Suprapubic skin (tissue), 4 donors: ENCODE measurements at places on chromosomes 3 and 15. TPM values are rescaled to one million over a fixed set of nuclear protein-coding genes. Genes with fewer than 3 reads are reported as not detected.

Gene FAH
- 10.8 TPM for total RNA-seq

Gene PRR20G
- not detected for total RNA-seq

Gene PAQR9
- total RNA-seq: not detected

Gene AADACL2
- total RNA-seq: 33.5 TPM

GRCh38 chr3:142945023-142945422, 18.5 kb downstream of the PAQR9 start:
- H3K4me1 ChIP-seq: peaks cover 7% of the 10 kb centered on the region
- no peak overlapping the region for H3K27ac ChIP-seq
- peaks cover 21% of the 10 kb centered on the region for H3K27me3 ChIP-seq
- no peak for DNase-seq
- no peak overlapping the region for H3K4me3 ChIP-seq
- H3K36me3 ChIP-seq: no peaks in the 10 kb centered on the region

GRCh38 chr3:191696348-191696747, 235.4 kb downstream of the PYDC2 start:
- H3K27me3 ChIP-seq: no peaks in the 10 kb centered on the region
- no peaks in the 10 kb centered on the region for H3K4me1 ChIP-seq
- no peak overlapping the region for H3K27ac ChIP-seq
- H3K4me3 ChIP-seq: no peak overlapping the region
- no peak for DNase-seq

DNA sequence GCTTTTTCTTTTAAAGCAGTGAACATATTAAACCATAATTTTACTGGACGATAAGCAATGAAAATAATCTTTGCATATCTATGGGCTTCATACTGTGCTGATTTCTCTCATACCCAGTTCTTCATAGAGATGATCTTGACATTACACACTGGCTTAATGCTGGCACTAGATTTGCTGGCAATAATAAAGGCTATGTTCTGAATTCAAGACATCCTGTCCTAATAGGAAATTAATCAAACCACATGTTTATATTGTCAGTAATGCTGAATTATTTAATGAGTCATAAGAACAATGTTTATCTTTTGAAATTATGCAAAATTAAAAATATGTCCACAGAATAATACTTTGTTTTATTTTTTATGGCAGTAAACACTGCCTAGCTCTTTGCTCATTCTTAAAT, 643.2 kb downstream of the OTOL1 start:
- no peak overlapping the region for H3K27ac ChIP-seq
- H3K27me3 ChIP-seq: no peaks in the 10 kb centered on the region
- no peak overlapping the region for H3K4me3 ChIP-seq
- no peak for DNase-seq
- no peaks in the 10 kb centered on the region for H3K4me1 ChIP-seq
- H3K36me3 ChIP-seq: no peaks in the 10 kb centered on the region

- no peaks in the 10 kb centered on the region for H3K36me3 ChIP-seq
- no peaks in the 10 kb centered on the region for H3K27me3 ChIP-seq
- H3K27ac ChIP-seq: no peak overlapping the region
- H3K4me3 ChIP-seq: no peak overlapping the region
- no peak for DNase-seq
- H3K4me1 ChIP-seq: peaks cover 65% of the 10 kb centered on the region
These were observed 10.1 kb downstream of the PDCD6IP start for GRCh38 chr3:33808559-33808958.

- no peaks in the 10 kb centered on the region for H3K27me3 ChIP-seq
- no peak for DNase-seq
- no peaks in the 10 kb centered on the region for H3K36me3 ChIP-seq
- H3K4me1 ChIP-seq: no peaks in the 10 kb centered on the region
- no peak overlapping the region for H3K27ac ChIP-seq
- no peak overlapping the region for H3K4me3 ChIP-seq
These were observed 1022.4 kb downstream of the FHIT start for GRCh38 chr3:60228823-60229222.

DNA sequence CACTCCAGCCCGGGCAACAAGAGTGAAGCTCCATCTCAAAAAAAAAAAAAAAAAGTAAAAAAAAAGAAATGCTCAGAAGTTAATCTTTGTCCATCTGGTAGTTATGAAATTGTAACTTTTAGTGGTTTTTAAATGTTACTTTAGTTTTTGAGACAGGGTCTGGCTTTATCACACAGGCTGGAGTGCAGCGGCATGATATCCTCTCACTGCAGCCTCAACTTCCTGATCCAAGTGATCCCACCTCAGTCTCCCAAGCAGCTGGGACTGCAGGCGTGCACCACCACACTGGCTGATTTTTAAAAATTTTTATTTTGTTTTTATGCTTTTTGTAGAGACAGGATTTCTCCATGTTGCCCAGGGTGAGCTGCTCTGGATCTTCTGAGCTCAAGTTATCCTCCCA, 1.3 kb downstream of the RNU5B-1 start:
- no peak overlapping the region for H3K4me3 ChIP-seq
- no peaks in the 10 kb centered on the region for H3K27me3 ChIP-seq
- H3K36me3 ChIP-seq: no peaks in the 10 kb centered on the region
- no peak overlapping the region for H3K27ac ChIP-seq
- peaks cover 14% of the 10 kb centered on the region for H3K4me1 ChIP-seq

GRCh38 chr3:124118397-124118796, 126.5 kb upstream of the ROPN1 start:
- no peak for DNase-seq
- H3K4me3 ChIP-seq: no peak overlapping the region
- peaks cover 19% of the 10 kb centered on the region for H3K4me1 ChIP-seq
- H3K27ac ChIP-seq: no peak overlapping the region
- H3K27me3 ChIP-seq: no peaks in the 10 kb centered on the region
- H3K36me3 ChIP-seq: no peaks in the 10 kb centered on the region

DNA sequence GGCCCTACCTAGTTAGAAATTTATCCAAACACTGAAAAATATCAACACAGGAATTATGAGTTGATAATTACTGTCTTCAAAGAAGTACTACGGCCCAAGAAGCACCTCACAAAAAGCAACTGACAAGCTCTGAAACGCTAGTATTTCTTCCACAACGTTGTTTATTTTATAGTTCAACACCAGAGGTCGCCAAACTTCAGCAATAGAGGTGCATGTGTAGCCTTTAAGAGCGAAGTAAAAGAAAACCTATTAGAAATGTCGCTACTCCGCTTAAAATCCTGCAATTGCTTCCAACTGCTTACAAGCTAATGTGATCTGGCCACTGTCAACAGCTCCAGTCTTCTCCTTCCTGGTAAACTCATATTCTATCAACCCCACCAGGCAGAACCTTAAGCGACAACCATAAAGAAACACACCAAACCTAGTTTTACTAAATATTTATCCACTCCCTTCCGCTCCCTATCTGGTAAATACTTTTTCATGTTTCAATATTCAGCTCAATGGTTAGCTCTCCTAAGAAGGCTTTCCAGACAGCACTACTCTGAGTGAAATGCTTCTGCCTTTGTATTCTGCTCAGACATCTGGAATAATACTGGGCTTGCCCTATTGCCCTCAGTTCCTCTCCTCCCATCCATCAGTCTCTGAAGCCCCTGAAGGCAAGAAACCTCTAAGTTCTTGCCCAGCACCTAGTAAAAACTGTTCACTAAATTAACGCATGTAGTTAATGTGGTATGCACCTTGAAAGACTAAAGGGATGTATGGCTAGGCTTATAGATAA, 110.2 kb downstream of the NR1I2 start:
- no peak for DNase-seq
- peaks cover 4% of the 10 kb centered on the region for H3K4me1 ChIP-seq
- no peak overlapping the region for H3K27ac ChIP-seq
- no peaks in the 10 kb centered on the region for H3K27me3 ChIP-seq
- no peak overlapping the region for H3K4me3 ChIP-seq
